Activated CD8-positive, alpha-beta T cell treated with anti-CD3 and anti-CD28 coated beads, Interleukin-2, amount 10 ng/mL, durations not matched to agents 7 days and 5 days (primary cell): ENCODE measurements at places on chromosomes 5 and 9. TPM values are rescaled to one million over a fixed set of nuclear protein-coding genes. Genes with fewer than 3 reads are reported as not detected.

FOXD4L3 gene
- 0.13 TPM for total RNA-seq

DNA sequence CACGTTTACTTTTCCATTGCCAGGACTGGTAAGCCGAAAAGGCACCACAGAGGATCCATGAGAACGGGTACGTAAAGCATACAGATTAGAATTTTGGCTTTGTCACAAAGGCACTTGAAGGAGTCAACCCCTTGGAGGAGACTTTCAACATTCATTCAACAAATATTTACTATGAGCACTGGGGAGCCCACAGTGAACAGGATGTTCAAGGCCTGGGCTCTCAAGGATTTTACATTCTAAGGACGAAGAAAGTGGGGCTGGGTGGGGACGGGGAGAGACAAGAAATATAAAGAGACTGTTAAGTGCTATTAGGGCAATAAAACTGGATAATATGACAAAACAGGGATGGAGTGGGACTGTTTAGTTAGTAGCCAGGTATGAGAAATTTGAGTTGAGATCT lies 66.0 kb downstream of the KLF4 start:
- DNase-seq = no peak
- no peak overlapping the region for H3K4me3 ChIP-seq
- peaks cover 7% of the 10 kb centered on the region for H3K4me1 ChIP-seq
- no peaks in the 10 kb centered on the region for H3K36me3 ChIP-seq
- H3K27ac ChIP-seq = no peak overlapping the region

WNK2 gene
- total RNA-seq = not detected

DNA sequence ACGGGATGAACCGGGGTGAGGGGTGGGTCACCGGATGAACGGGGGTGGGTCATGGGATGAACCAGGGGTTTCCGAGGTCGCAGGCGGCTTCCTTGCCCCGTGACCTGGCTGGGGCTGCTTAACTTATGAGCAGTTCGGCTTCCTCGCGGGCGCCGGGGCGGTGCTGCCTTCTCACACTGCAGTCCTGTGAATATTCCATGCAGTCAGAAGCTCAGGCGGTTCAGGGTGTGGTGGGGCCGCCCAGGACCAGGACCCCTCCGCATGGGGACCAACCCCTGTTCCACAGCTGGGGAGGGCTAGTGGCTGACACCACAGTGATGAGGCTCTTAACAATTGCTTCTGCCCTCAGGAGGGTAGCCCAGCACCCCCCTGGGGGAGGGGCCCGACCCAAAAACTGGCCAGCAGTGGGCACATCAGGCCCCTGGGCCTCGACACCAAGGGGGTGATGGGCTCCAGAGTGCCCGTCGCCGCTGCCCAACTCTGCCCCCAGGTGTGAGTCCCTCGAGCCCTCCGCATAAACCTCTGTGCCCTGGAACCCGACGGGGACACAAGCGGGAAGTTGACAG lies 30.9 kb upstream of the SLC9A3 start:
- no peaks in the 10 kb centered on the region for H3K36me3 ChIP-seq
- peaks cover 13% of the 10 kb centered on the region for H3K27me3 ChIP-seq
- H3K4me3 ChIP-seq = no peak overlapping the region
- no peak for DNase-seq
- H3K27ac ChIP-seq = no peak overlapping the region

PCDHA9 gene
- total RNA-seq = not detected

GRCh38 chr5:115875447-115875846 lies 33.7 kb downstream of the AP3S1 start:
- no peak overlapping the region for H3K27ac ChIP-seq
- no peaks in the 10 kb centered on the region for H3K4me1 ChIP-seq
- H3K27me3 ChIP-seq = no peaks in the 10 kb centered on the region
- DNase-seq = no peak
- H3K36me3 ChIP-seq = peaks cover 53% of the 10 kb centered on the region

DNA sequence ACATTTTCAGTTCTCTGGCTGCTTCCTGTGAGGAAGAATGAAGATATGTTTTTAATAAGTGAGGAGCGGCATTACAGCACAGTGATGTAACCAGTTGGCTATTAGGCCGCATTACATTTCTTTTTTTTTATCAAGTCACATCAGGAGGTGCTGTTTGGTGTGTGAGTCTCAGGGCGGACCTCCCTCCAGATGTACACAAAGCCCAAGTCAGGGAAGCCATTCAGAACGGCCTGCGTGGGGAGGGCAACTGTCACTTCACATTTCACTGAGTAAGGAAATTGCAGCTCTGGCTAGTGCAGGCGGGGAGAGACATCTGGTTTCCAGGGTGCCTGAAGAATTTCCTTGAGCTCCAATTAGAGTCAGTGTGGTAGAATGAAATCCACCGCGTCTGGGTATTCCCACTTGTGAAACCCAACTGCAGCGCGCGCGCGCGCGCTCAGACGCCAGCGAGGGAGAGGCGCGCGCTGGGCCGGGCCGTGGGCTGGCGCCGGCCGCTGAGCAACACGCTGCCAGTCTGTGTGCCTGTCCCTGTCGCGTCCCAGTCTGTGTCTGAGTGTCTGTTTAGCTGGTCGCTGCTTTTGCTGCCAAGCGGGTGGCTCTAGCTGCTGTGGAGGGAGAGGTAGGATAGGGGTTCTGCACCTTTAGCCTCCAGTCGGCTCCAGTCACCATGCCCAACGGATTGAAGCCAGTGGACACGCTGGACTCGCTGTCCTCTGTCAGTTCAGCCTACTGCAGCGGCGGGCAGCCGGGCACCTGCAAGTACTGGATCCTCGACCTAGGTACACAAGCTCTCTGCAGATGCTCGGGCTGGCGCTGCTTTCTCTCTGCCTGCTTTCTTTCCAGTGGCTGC lies 140.8 kb upstream of the OTULINL start:
- no peak overlapping the region for H3K27ac ChIP-seq
- no peak overlapping the region for H3K4me3 ChIP-seq
- peaks cover 18% of the 10 kb centered on the region for H3K4me1 ChIP-seq
- peaks cover 4% of the 10 kb centered on the region for H3K27me3 ChIP-seq

PCDH1 gene
- not detected for total RNA-seq

DNA sequence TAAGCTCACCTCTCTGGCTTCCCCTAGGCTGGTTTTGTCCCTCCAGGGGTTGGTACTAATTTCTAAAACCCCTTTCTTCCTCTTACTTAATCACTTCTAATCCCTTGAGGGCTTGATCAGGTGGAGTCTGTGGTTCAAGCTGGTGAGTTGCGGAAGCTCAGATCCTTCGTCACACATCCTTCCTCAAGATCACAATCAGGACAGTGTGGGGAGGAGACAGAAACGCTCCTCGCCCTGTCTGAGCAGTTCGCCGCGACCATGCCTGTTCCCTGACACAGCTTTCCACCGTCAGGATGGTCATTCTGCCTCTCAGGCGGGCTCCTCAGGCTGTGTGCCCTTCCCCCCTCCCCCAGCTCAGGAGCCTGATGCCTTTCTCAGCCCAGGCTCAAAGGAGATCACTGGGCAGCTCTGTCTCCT lies 24.3 kb downstream of the CPLX2 start:
- H3K4me1 ChIP-seq = peaks cover 25% of the 10 kb centered on the region
- H3K36me3 ChIP-seq = no peaks in the 10 kb centered on the region
- H3K27me3 ChIP-seq = peaks cover 17% of the 10 kb centered on the region
- peak; percentile 83 for DNase-seq

KCNN2 gene
- total RNA-seq = not detected

RGS14 gene
- total RNA-seq = 112 TPM

- H3K27me3 ChIP-seq = peaks cover 11% of the 10 kb centered on the region
- H3K27ac ChIP-seq = no peak overlapping the region
Measured at GRCh38 chr9:87601176-87601575, 103.5 kb downstream of the DAPK1 start.

TMC1 gene
- not detected for total RNA-seq

DNA sequence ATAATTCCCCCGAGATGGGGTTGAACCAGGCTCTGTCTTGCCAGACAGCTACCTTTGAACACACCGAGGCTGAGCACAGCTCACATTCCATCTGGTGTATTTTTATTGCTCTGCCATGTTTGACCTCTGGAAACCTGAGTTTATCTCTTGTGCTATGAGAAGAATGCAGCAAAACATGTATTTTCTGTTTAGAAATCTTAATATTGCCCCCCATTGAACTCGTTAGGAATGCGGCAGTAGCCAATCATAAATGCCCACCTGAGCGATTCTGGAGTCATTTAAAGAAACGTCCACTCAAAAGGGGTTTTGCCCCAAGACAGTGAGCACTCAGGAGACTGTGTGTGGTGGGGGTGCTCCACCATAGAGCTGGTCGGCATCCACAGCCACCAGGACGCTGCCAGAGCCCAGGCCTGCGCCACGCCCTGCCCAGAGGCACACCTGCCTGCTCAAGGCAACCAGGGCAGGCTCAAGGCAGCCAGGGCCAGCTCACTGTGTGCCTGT lies 26.9 kb downstream of the FGD3 start:
- no peak for DNase-seq
- peaks cover 74% of the 10 kb centered on the region for H3K36me3 ChIP-seq
- peaks cover 84% of the 10 kb centered on the region for H3K4me1 ChIP-seq
- H3K27me3 ChIP-seq = no peaks in the 10 kb centered on the region
- no peak overlapping the region for H3K4me3 ChIP-seq

- H3K27me3 ChIP-seq = no peaks in the 10 kb centered on the region
- DNase-seq = no peak
- no peak overlapping the region for H3K4me3 ChIP-seq
- no peak overlapping the region for H3K27ac ChIP-seq
Measured at GRCh38 chr5:9776525-9776924, 146.4 kb upstream of the TAS2R1 start.

ANKRD34B gene
- total RNA-seq = not detected

- H3K36me3 ChIP-seq = peaks cover 63% of the 10 kb centered on the region
- DNase-seq = no peak
- H3K27ac ChIP-seq = no peak overlapping the region
- peaks cover 14% of the 10 kb centered on the region for H3K4me1 ChIP-seq
Measured at GRCh38 chr5:180558232-180558631, 33.1 kb downstream of the SCGB3A1 start.

DNA sequence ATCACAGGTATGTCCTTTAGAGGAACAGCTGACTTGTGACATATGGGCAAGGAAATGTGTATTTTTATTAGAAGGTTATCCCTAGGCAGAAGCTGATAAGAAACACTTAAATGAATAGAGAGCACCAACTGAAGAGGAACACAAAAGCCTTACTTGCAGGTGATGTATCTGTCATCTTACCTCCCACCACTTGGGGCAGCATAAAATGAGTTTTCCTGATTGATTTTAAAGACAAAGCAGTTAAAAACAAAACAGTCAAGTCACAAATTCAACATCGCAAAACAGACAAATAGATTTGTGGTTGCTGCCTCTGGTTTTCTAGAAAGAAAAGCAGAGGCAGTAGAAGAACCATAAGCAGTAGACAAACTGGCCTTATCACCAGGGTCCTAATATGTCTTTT lies 302.4 kb upstream of the ZNF462 start:
- H3K4me1 ChIP-seq = no peaks in the 10 kb centered on the region
- H3K36me3 ChIP-seq = no peaks in the 10 kb centered on the region
- DNase-seq = no peak
- no peak overlapping the region for H3K4me3 ChIP-seq

GRCh38 chr9:83754383-83754977 lies 46.7 kb upstream of the UBQLN1 start:
- H3K4me1 ChIP-seq = no peaks in the 10 kb centered on the region
- no peak overlapping the region for H3K27ac ChIP-seq
- no peak for DNase-seq
- no peaks in the 10 kb centered on the region for H3K27me3 ChIP-seq
- H3K4me3 ChIP-seq = no peak overlapping the region

GRCh38 chr9:131299346-131299960 lies 9.9 kb downstream of the PLPP7 start:
- H3K4me1 ChIP-seq = no peaks in the 10 kb centered on the region
- no peak overlapping the region for H3K4me3 ChIP-seq

GBGT1 gene
- total RNA-seq = 3.1 TPM

FNBP1 gene
- 176 TPM for total RNA-seq

DNA sequence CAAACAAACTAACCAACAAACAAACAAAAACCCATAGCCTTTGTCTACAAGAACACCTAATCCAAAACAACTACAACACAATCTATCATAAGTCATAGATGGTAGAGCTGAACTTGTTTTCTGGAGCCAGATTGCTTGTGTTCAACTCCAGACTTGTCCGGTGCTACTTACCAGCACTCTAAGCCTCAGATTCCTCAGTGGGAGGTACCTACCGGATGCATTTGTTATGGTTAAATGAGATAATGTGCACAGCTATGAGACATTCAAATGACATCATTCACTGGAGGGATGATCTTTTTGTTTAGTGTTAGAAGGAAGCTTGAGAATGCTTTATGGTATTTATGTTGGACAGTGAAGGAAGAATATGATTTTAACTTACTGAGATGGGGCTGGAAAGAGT lies 592.9 kb upstream of the C9orf72 start:
- no peaks in the 10 kb centered on the region for H3K36me3 ChIP-seq
- no peak overlapping the region for H3K27ac ChIP-seq
- H3K4me1 ChIP-seq = no peaks in the 10 kb centered on the region
- no peak overlapping the region for H3K4me3 ChIP-seq

PIP5KL1 gene
- total RNA-seq = 2.7 TPM

DDX4 gene
- 0.23 TPM for total RNA-seq

DNA sequence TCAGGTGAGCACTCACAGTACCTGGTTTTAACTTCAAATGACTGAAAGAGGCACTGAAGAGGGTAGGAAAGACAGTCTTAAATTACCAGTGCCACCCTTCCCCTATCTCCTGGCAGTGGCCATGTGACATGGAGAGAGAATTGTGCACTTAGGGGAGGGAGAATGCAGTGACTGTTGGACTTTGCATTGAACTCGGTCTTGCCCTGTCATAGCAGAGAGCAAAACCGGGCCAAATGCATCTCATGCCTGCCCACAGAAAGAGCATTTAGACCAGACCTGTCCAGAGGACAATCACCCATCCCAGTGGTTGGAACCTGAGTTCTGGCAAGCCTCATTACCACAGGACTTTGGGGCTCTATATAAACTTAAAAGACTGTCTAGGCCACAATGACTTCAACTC lies 211.8 kb upstream of the SH3GL2 start:
- no peak overlapping the region for H3K27ac ChIP-seq
- H3K4me1 ChIP-seq = no peaks in the 10 kb centered on the region
- no peaks in the 10 kb centered on the region for H3K36me3 ChIP-seq

DNA sequence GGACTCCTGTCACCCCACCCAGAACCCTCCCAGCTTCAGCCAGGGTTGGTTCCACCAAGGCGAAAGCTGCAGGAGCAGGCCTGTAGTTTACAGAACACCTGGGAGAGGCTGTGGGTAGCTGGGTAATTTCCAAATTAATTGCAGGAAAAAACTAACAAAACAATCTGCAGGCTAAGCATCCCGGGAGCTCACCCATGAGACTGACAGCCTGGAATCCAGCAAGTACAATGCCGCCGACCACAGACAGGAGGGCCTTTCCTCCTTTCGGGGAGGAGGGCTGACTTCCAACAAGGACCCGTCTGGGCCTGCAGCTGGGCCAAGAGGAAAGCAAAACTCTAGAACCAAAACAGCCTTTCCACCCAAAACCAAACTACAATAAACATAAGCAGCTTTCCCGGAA lies 10.3 kb downstream of the FOXE1 start:
- H3K27me3 ChIP-seq = peaks cover 49% of the 10 kb centered on the region
- H3K4me1 ChIP-seq = peaks cover 2% of the 10 kb centered on the region
- no peak overlapping the region for H3K27ac ChIP-seq
- peaks cover 5% of the 10 kb centered on the region for H3K36me3 ChIP-seq
- no peak overlapping the region for H3K4me3 ChIP-seq
- DNase-seq = no peak

ANKRD31 gene
- 0.23 TPM for total RNA-seq

- H3K27me3 ChIP-seq = peaks cover 58% of the 10 kb centered on the region
- peak within 1 kb of the TSS; percentile 73 for H3K4me3 ChIP-seq
- DNase-seq = peak; percentile 36
- no peak within 1 kb of the TSS for H3K27ac ChIP-seq
Measured at GRCh38 chr9:34628656-34629490, at the start of gene ARID3C. Gene ARID3C (minus strand): TSS chr9:34629066. CDS start chr9:34628014, 1,052 bp downstream.
